ENCODE measurements at places on chromosomes 2 and 18.

GRCh38 chr2:104975371-104975770 is 62.5 kb upstream of the MRPS9 start:
- no peak for DNase-seq

GRCh38 chr2:176096243-176096985 is 3.2 kb upstream of the HOXD12 start:
- no peak for DNase-seq

GRCh38 chr18:64094210-64094609 is 54.7 kb downstream of the LINC00305 start:
- DNase-seq = no peak

- no peak for DNase-seq
Measured at GRCh38 chr2:138187221-138187620, 222.9 kb downstream of the HNMT start.

GRCh38 chr2:3728104-3729054 is 25.0 kb downstream of the DCDC2C start:
- DNase-seq = peak; percentile 53

- no peak for DNase-seq
Measured at GRCh38 chr2:115115135-115115534, 672.7 kb downstream of the DPP10 start.

GRCh38 chr2:220961143-220961860 is 610.8 kb downstream of the EPHA4 start:
- no peak for DNase-seq

DNA sequence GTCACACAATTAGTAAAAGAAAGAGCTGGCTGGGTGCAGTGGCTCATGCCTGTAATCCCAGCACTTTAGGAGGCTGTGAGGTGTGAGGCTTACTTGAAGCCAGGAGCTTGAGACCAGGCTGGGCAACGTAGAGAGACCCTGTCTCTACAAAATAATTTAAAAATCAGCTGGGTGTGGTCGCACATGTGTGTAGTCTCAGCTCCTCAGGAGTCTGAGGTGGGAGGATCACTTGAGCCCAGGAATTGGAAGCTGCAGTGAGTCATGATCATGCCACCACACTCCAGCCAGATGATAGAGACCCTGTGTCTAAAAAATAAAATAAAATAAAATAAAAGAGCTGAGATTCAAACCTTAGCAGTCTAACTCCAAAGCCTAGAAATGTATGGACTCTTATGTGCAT is 39.0 kb upstream of the NEDD4L start:
- no peak for DNase-seq

DNA sequence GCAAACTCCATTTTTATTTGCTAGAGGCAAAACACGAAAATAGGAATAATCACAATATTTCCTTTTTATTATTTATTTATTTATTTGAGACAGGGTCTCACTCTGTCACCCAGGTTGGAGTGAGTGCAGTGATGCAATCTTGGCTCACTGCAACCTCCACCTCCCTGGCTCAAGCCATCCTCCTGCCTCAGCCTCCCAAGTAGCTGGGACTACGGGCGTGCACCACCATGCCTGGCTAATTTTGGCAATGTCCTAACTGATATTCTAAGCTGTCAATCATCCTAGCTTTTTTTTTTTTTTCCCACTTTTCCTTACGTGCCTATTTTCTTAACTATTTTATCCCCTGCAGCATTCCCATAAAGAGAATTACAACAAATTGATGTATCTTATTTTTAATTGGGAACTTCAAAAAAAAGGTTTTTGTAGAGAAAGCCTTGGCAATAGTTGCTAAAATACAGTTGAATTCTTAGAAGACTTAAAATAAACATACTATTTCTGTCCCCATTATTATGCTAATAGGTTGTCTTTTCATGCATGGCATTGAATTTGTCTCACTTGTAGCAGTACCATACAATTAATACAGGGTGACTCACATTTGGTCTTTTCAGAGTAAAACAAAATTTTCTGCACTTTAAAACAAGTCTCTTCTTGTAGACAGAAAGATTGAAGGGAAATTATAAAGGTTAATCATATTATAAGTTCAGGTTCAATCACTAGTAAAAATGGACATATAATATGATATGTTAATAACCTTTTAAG is 153.5 kb downstream of the SLC39A10 start:
- DNase-seq = no peak

- peak; percentile 31 for DNase-seq
Measured at GRCh38 chr2:118847762-118848172, 319 bp upstream of the EN1 start.

GRCh38 chr18:76697441-76697901 is 124.9 kb upstream of the ZNF236 start:
- DNase-seq = no peak

- DNase-seq = no peak
Measured at GRCh38 chr2:162473-163382, 101.1 kb downstream of the SH3YL1 start.

- no peak for DNase-seq
Measured at GRCh38 chr18:52907543-52908308, 567.7 kb downstream of the DCC start.

- no peak for DNase-seq
Measured at GRCh38 chr2:64649013-64649484, 4.7 kb downstream of the SERTAD2 start.

DNA sequence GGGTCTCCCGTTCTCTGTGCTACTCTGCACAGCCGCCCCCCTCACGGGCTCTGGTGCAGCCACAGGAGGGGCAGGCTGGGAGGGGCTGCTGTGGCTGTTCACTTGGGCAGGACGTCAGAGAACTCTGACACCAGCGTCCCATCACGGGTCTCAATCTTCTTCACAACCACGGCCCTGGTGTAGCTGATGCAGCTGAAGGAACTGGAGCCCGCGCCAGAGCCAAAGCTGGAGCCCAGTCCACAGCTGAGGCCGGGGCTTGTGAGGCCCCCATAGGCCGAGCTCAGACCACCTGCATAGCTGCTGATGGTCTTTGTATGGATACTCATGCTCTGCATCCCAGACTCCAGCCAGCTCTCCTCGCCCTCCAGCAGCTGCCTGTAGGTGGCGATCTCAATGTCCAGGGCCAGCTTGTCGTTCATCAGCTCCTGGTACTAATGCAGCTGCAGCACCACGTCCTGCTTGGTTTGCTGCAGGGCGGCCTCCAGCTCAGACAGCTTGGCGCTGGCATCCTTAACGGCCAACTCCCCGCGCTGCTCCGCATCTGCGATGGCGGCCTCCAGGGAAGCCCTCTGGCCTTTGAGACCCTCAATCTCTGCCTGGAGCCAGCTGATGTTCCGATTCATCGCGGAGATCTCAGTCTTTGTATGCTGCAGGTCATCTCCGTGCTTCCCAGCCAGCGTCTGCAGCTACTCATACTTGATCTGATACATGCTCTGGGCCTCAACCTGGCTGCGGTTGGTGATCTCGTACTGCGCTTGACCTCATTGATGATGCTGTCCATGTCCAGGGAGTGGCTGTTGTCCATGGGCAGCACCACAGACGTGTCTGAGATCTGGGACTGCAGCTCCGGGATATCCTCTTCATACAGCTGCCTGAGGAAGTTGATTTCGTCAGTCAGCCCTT is 7.4 kb upstream of the DUSP19 start:
- DNase-seq = no peak

DNA sequence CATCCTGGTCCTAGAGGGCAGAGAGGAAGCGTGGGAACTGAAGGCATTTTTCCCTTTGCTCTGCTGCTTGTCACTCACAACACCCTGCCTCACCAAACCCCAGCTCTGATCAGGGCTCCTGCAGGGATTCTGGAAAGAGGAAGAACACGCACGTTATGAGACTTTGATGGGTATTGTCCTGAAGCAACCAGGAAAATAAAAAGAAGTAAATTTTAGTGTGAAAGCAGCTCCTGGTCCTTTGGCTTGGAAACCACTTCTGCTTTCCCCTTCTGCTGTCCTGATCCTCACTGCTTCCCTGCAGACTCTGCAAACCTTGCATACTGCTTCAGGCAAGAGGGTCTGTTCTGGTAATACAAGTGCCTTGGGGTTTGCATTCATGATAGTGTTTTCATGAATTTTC is 164.1 kb downstream of the SLC8A1 start:
- DNase-seq = no peak

- no peak for DNase-seq
Measured at GRCh38 chr2:29055601-29056000, 18.7 kb downstream of the PCARE start.

DNA sequence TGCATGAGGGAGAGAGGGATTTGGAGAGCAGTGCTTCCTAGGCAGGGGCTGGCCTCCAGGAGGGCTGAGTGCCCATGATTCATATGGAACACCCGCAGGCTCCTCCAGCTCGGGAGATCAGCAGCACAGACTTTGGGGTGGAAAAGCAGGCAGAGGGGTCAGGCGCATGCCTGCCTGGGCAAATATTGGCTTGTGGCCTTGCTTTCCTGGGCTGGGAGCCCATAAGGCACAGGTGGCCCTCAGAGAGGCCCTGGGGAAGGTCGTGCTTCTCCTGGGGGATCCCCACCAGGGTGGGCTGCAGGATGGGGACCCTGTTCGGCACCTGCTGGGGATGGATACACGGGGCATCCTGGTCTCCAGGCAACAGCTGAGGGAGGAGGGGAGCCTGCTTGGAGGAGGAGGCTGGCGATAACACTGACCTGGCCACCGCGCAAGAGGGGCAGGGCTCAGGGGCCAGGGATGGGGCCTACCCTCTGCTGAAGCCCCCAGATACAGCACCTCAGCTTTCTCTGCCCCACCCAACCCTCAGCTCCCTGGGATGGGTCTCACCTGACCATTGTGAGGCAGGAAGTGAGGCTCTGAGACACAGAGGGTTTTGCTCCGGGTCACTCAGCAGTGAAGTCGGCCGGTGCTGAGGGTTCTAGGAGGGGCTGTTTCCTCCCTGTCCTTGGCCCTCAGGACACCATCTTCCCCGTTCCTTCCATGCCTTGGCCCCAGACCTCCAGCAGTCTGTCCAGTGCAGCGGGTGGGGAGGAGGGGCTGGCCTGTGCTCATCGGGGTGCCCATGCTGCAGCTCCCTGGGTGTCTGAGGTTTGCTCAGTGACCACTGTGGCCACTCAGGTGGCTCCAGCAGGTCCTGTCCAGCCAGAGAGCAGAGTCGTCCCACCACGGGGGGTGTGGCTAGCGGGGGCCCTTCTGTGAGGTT is 12.0 kb downstream of the AQP12A start:
- DNase-seq = no peak

All from GM20000 (cell line).